ENCODE measurements at places on chromosomes 5 and 9.

- DNase-seq: no peak
These were observed 305.0 kb upstream of the IRX4 start for GRCh38 chr5:2187687-2188086.

GRCh38 chr9:16223074-16223871 lies 647.2 kb downstream of the BNC2 start:
- DNase-seq: no peak

DNA sequence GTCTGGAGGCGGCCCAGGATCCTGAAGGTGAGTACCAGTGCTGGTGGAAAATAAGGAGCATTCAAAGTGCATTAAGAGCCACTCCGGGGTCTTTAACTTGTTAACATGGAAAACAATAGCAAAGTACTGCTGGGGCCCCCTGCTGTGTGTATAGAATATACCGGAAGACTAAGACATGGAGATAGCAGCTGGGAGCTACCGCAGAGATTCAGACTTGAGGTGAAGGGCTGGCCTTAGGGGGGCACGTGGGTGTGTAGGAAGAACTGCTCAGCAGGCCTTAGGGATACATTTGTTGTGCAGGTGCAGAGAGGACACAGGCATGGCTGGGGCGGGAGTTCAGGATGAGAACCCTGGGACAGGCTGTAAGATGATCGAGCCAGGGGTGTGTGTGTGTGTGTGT lies 1.2 kb upstream of the DMRT1 start:
- no peak for DNase-seq

- DNase-seq: no peak
These were observed 184.0 kb downstream of the SLF1 start for GRCh38 chr5:94802450-94802849.

DNA sequence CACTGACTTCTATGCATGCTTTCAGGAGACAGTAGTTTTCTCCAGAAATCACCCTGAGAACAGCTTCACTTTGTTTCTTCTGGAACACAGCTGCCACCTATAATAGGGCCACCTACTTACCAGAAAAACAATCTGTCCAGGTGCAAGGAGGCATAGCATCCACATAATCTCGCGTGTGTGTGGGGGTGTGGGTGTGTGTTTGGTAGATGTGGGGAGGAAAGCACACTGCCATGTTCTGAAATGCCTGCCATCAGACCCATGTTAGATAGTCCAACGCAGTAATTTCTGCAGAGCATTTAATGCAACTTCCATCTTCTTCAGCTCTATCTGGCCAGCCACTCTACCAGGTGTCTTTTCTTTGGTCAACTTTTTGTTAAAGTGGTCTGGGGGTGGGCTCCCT lies 102.9 kb downstream of the ACER2 start:
- DNase-seq: no peak

DNA sequence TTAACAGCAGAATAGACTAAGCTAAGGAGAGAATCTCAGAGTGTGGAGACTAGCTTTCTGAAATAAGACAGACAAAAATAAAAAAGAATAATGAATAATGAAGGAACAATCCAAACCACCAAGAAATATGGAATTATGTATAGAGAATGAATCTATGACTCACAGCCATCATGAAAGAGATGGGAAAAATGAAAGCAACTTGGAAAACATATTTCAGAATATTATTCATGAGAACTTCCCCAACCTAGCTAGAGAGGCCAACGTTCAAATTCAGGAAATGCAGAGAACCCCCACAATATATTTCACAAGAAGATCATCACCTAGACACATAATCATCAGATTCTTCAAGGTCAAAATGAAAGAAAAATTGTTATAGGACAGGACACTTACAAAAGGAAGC lies 349.0 kb upstream of the MPDZ start:
- no peak for DNase-seq

- no peak for DNase-seq
These were observed 6.8 kb upstream of the DOLPP1 start for GRCh38 chr9:129074106-129074505.

DNA sequence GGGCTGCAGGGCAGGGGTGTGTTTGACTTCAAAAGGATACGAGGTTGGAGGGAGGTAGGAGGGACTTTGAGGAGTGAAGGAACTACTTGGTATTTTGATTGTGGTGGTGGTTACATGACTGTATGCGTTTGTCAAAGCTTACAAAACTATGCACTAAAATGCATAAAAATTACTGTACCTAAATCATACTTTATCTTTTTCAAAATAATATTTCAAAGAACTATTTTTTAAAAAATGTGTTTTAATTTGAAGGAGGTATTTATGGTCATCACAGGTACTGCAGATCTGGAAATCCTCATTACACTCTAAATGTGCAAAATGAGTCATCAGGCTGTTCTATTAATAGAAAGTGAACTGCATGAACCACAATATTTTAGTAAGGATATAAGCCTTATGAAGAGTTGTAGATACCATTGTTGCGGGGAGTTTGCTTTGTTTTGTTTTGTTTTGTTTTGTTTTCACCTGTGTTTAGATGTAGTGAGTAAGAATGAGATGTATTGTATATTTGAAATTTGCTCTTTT lies 116.9 kb downstream of the ARRDC3 start:
- DNase-seq: no peak

DNA sequence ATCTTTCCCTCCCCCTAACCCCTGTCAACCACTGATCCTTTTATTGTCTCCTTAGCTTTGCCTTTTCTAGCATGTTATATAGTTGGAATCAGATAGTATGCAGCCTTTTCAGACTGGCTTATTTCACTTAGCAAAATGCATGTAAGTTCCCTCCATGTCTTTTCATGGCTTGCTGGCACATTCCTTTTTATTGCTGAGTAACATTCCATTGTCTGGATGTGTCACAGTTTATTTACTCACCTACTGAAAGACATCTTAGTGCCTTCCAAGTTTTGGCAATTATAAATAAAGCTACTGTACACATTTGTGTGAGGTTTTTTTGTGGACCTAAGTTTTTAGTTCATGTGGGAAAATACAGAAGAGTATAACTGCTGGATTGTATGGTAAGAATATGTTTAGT lies 230.1 kb downstream of the PBX3 start:
- no peak for DNase-seq

- DNase-seq: no peak
These were observed 58.5 kb downstream of the ATP10B start for GRCh38 chr5:160793530-160793899.

GRCh38 chr5:100823812-100824211 lies 79.3 kb downstream of the ST8SIA4 start:
- no peak for DNase-seq

DNA sequence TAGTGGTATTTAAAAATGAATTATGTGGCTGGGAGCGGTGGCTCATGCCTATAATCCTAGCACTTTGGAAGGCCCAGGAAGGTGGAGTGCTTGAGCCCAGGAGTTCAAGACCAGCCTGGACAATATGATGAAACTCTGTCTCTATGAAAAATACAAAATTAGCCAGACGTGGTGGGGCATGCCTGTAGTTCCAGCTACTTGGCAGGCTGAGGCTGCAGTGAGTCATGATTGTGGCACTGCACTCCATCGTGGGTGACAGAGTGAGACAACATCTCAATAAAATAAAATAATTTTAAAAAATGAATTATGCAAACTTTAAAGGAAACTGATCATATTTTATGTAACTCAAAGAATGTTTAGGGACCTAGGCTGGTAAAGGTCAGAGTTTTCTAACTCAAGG lies 310.8 kb upstream of the DMRT1 start:
- DNase-seq: no peak

GRCh38 chr9:70603020-70603411 lies 188.6 kb upstream of the KLF9 start:
- no peak for DNase-seq

GRCh38 chr5:135272311-135272805 lies 126.7 kb downstream of the MACROH2A1 start:
- no peak for DNase-seq

- DNase-seq: no peak
These were observed 108.3 kb downstream of the FAM174A start for GRCh38 chr5:100643473-100643872.

DNA sequence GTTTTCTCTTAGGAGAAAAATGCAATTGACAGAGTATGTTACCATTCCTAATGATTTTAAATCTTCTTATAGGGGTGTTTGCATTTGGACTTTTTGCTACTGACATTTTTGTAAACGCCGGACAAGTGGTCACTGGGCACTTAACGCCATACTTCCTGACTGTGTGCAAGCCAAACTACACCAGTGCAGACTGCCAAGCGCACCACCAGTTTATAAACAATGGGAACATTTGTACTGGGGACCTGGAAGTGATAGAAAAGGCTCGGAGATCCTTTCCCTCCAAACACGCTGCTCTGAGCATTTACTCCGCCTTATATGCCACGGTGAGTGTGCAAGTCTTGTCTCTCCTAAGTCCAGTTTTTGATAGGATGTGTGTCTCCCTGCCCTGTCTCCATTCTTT lies 75.7 kb downstream of the BAAT start:
- no peak for DNase-seq

All from hematopoietic multipotent progenitor cell treated with erythropoietin and hydrocortisone succinate and interleukin-3 and kit ligand, for 15 days (in vitro differentiated cells).